ENCODE measurements at places on chromosomes 6 and 20. TPM values are rescaled to one million over a fixed set of nuclear protein-coding genes. Genes with fewer than 3 reads are reported as not detected.

DNA sequence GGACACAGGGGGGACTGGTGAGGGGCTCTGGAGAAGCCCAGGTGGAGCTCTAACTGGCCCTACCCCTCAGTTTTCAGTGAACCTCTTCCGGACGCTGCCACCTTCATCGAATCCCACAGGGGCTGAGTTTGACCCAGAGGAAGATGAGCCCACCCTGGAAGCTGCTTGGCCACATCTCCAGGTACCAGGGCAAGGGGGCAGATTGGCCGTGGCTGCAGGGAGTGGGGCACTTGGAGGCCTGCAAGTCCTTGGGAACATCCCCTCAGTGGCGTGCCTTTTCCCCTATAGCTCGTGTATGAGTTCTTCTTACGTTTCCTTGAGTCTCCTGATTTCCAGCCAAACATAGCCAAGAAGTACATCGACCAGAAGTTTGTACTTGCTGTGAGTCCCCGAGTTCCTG lies 6.6 kb downstream of the MEA1 start:
- H3K4me3 ChIP-seq: no peak overlapping the region
- no peaks in the 10 kb centered on the region for H3K27me3 ChIP-seq
- peaks cover 7% of the 10 kb centered on the region for H3K4me1 ChIP-seq

GRCh38 chr6:82914511-82914910 lies 151.1 kb downstream of the UBE3D start:
- no peaks in the 10 kb centered on the region for H3K27me3 ChIP-seq
- no peak for DNase-seq
- H3K4me1 ChIP-seq: no peaks in the 10 kb centered on the region

DNA sequence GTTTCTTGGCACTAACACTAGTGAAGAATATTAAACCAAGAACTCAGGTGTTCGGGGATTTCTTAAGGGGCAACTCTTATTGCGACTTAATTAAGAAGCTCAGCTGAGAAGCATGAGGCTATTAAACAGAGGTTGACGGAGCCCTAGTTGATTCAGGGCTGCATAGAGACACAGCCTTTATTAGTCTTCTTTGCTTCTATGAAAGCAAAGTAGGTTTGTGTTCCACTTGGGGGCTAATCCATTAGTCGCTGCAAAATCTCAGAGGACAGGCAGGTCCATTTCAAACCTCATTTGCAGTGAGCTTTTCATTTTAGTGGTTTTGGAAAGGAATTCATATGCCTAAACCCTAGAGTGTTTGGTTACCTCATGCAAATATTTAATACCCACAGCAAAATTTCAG lies 506.6 kb upstream of the SULF2 start:
- peaks cover 42% of the 10 kb centered on the region for H3K4me1 ChIP-seq
- H3K27ac ChIP-seq: no peak overlapping the region
- H3K36me3 ChIP-seq: no peaks in the 10 kb centered on the region
- H3K27me3 ChIP-seq: peaks cover 19% of the 10 kb centered on the region
- no peak overlapping the region for H3K4me3 ChIP-seq
- no peak for DNase-seq

DNA sequence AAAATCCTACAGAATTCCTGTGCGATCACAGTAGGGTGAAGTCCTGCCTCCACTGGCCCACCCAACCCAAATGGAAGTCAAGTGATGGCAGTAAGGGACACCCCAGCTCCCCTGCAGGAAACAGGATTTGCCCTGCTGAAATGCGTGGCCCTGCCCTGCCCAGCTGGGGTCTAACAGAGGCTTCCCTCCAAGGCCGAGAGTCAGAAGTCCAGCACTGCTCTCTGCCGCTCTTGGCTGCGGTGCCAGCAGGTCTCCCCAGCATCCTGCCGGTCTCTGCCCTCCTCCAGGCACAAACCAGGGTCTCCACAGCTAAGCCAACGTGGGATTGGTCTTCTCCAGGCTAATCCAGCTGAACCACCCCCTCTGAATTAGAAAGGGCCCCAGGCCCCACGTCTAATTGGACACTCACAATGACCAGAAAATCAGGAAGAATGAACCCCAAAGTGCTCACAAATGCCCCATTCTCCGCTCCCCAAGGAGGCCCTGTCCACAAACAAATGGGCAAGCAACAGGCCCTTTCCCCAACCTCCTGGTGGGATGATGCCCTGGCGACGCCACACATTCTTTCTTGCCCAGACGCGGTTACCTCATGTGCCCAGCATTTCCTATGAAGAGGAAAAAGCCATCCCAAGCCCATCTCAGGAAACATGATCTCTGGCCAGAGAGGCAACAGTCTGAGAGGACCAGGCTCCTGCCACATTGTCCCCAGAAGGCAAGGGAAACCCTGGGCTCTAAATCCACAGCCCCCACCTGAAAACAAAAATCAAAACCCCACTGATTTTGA lies 117.2 kb downstream of the BANF2 start:
- DNase-seq: no peak
- no peaks in the 10 kb centered on the region for H3K27me3 ChIP-seq
- H3K4me3 ChIP-seq: no peak overlapping the region
- H3K27ac ChIP-seq: no peak overlapping the region

- no peak overlapping the region for H3K4me3 ChIP-seq
- no peak overlapping the region for H3K27ac ChIP-seq
- no peaks in the 10 kb centered on the region for H3K4me1 ChIP-seq
Measured at GRCh38 chr20:24771542-24772061, 177.5 kb upstream of the CST7 start.

DNA sequence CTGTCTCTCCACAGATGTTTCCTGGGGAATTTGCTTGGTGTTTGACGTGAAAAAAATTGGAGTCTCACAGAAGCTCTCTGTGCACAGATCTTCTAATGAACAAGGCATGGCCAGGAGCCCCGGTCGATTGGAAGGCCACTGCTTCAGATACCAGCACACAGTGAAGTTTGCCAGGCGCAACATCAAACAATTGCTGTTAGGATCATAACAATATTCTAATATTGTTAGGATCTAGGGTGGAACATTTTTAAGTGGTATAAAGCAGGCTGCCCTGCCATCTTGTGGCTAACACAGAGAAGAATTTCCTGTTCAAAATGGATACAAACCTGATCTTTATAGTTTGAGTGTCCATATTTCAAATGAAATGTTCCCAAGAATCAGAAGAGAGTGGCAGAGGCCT lies 64.1 kb downstream of the C6orf118 start:
- H3K27me3 ChIP-seq: no peaks in the 10 kb centered on the region
- H3K4me3 ChIP-seq: no peak overlapping the region

DNA sequence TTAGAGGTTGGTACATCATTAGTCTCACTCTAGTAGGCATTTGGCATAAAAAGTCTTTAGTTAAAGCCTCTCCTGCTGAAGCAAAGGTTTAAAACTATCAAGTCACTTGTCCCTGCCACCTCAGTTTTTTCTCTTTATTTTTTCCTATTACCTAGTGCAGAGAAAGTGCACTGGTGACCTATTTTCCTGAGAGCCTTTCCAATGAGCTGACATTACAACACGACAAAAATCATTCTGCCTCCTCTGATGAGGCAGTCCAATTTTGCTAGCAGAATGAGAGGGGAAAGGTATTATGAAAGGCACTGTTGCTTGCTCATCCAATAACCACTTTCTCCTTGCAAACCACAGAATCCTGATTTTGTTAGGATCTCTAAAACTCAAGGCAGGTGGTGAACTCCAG lies 73.3 kb upstream of the SGK1 start:
- no peaks in the 10 kb centered on the region for H3K27me3 ChIP-seq
- H3K4me1 ChIP-seq: peaks cover 20% of the 10 kb centered on the region
- no peak overlapping the region for H3K27ac ChIP-seq
- H3K36me3 ChIP-seq: no peaks in the 10 kb centered on the region

SAMD5 gene
- 2.3 TPM for total RNA-seq

DNA sequence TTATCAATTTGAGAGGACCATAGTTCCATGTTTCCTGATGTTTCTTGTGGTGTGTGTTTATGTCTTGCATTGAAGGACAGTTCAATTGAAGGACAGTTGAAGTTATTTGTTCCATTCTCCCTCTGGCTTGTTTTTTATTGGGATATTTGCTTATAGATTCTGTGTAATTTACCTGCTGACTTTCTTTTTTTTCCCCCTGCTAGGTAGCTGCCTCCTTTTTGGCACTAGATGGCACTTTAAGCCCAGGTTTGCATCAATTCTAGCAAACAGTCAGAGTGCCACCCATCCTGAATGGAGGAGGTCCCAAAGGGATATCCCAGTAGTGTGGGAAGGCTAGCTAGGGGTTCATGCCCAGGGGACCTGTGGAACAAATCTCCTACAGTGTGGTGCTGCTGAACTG lies 78.1 kb downstream of the CFAP61 start:
- peak overlapping the region; percentile 25 for H3K27ac ChIP-seq
- H3K27me3 ChIP-seq: no peaks in the 10 kb centered on the region

DNA sequence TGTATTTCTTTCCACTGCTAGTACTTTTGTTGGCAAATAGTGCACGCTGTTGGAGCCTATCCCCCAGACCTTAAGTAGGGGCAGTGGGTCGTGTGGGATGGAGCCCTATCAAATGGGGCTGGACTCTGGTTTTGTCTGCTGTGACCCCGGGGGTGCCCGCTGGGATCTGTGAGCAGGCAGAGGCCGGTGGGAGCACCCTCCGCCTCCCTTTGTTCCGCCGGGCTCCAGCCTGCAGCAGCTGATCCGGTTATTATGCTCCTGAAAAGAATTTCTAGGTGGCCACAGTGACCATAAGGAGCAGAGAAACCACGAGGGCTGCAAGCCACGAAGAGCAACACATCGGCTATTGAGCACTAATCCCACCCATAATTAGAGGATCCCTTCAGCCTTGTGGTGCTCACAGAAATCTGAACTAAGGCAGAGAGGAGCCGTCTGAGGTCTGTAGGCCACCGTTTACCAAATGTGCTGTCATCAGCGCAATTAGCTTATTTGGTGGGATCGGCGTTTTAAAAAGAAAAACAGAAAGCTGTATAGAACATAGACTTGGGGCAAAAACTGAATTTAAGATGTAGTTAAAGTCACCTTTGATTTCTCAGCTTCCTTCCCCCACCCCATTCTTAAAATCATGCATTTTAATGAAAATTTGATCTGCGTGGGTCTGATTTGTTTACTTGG lies 598.3 kb upstream of the JAG1 start:
- no peak for DNase-seq
- peaks cover 20% of the 10 kb centered on the region for H3K4me1 ChIP-seq
- H3K27ac ChIP-seq: no peak overlapping the region
- H3K27me3 ChIP-seq: no peaks in the 10 kb centered on the region

GRCh38 chr6:119308048-119308570 lies 41.5 kb downstream of the MAN1A1 start:
- no peak overlapping the region for H3K4me3 ChIP-seq
- H3K4me1 ChIP-seq: peaks cover 4% of the 10 kb centered on the region
- peak overlapping the region; percentile 35 for H3K27ac ChIP-seq
- no peaks in the 10 kb centered on the region for H3K36me3 ChIP-seq
- no peaks in the 10 kb centered on the region for H3K27me3 ChIP-seq

DNA sequence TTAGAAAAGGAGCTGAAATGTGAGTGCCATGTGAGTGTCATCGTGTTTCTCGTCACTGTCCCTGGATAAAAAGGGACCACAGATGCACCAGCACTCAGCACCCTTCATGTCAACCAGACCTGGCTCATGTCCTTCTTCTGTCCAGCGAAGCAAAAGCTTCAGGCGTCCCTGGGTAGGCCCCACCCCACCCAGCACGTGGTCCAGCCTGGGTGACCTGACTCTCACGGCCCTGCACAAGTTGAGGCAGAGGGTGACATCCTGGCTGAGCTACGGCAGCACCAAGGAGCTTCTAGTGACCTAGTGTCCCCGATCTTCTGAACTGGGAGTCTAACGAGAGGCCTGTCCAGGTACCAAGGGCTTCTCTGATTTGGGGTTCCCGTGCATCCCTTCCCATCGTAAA lies 37.8 kb downstream of the PSMG4 start:
- no peaks in the 10 kb centered on the region for H3K27me3 ChIP-seq
- H3K4me1 ChIP-seq: no peaks in the 10 kb centered on the region
- no peak overlapping the region for H3K27ac ChIP-seq

DNA sequence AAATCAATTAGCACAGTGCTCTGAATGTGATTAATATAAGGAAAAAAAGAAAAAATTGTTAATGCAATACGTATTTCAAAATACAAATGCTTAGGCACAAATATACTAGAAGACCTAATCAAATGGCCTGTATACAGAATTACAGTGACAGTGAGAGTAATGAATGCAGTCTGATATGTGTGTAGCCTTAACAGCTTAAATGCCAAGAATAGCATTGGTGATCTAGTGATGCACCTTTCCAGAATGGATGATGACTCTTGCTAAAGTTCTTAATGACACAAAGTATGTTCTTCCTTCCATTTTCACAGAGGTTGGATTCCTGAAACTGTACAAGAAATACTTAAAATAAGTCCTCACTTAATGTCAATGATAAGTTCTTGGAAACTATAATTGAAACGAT lies 131.0 kb downstream of the CDKAL1 start:
- no peak overlapping the region for H3K27ac ChIP-seq
- DNase-seq: no peak
- no peaks in the 10 kb centered on the region for H3K27me3 ChIP-seq

CASS4 gene
- total RNA-seq: not detected

- no peak overlapping the region for H3K27ac ChIP-seq
- no peaks in the 10 kb centered on the region for H3K4me1 ChIP-seq
- peaks cover 24% of the 10 kb centered on the region for H3K27me3 ChIP-seq
- no peak for DNase-seq
- H3K4me3 ChIP-seq: no peak overlapping the region
- H3K36me3 ChIP-seq: no peaks in the 10 kb centered on the region
Measured at GRCh38 chr6:89506716-89507617, 74.0 kb downstream of the ANKRD6 start.
